Stimulated activated CD8-positive, alpha-beta memory T cell treated with anti-CD3 and anti-CD28 coated beads, Interleukin-4, amount 100 ng/mL, for 1 hour (primary cell): ENCODE measurements at places on chromosomes 13 and 19.

DNA sequence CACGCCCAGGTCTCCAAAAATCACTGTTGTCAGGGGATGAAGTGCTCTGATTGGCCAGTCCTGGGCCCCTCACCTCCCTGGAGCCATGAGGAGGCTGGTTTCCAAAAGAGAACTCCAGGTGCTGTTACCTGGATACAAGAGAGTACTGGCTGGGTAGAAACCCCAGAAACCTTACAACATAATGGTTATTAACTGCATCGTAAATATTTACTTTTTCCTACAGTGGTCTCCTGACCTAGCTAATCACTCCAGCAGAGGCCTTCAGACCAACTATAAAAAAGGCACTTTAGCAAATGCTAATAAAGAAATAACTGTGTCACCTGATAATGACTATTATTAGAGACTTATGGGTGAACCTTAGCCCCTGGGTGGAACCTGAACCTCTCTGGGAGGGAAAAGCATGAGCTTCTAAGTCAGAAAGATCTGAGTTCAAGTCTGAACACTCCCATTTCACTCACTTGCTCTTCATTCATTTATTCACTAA, 1.5 kb upstream of the IGSF23 start:
- DNase-seq, result no peak

- DNase-seq, result no peak
Observed at GRCh38 chr19:7873304-7874075, 700 bp downstream of the PRR36 start.

DNA sequence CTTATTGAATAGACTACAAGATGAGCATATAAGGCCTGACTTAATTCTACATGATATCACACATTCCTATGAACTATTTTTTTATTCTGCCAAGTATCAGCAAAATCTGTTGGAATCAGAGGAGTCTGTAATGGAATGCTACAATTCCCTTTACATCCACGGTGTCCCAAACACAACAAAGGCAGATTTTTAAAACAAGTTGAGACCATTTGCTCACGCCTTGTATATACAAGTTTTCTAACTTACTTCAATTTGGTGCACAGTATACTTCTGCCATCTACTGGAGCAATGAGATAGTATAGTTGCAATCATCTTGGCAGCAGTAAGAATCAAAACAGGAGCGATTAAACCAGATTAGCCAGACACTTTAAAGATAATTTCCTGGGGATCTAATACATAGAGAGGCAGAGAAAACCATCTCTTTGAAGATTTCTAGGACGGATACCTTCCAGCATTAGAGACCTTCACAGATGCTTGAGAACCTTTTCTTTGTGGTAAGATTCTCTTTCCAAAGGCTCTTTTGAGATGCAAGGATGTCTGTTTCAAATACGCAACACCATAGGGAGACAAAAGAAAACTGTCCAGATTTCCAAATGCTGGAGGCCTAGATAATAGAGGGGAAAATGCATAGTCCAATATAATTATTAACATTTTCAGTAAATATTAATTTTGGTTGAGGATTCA, 302.0 kb upstream of the MIR17HG start:
- DNase-seq, result no peak

GRCh38 chr13:46687810-46688209, 109.2 kb downstream of the ESD start:
- no peak for DNase-seq

DNA sequence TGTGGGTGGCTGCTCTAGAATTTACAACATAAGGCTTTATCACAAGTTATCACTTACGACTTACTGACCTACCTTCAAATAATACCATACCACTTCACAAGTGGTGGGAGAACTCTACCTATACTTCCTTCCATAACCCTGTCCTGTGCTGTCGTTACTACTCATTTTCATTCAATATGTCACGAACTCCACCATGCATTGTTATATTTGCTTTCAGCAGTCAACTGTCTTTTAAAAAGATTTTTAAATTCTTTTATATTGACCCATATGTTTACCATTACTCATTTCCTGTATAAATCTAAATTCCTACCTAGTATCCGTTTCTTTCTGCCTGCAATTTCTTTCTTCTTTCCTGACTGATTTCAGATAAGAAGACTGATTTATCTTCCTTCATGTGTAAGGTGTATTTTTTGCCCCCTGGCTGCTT, 200.0 kb downstream of the KLF12 start:
- no peak for DNase-seq

DNA sequence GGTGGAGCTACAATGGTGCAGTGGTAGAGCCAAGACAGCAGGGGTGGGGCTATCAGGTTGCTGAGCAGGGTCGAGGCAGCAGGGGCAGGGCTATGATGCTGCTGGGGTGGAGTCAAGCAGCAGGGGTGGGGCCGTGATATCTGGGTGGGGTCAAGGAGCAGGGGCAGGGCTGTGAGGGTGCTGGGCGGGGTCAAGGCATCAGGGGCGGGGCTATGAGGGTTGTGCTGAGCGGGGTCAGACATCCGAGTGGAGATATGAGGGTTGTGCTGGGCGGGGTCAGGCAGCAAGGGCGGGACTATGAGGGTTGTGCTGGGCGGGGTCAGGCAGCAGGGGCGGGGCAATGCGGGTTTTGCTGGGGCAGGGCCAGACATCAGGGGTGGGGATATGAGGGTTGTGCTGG, 14.7 kb downstream of the HCN2 start:
- no peak for DNase-seq

DNA sequence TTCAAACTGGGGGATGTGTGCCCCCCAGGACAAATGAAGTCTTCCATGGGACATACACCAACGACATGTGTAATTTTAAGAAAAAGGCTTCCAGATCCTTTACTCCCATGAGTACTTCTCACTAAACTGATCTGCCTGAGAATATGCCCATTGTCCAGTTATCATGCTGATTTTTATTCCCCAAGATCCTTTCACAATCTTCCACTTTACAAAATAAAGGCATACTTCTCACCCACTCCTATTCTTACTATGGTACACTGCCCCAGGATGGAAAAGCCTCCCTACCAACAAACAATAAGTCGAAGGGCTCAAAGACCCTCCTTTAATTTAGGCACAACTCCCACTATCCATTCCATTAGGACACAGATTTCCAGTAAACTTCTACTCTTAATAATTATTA, 3.5 kb downstream of the SPART start:
- DNase-seq, result no peak
